ACHN (cell line): ENCODE measurements at places on chromosomes 7 and 10.
A peak's percentile ranks its signal among the peaks of the same experiment; 100 is the strongest.

DNA sequence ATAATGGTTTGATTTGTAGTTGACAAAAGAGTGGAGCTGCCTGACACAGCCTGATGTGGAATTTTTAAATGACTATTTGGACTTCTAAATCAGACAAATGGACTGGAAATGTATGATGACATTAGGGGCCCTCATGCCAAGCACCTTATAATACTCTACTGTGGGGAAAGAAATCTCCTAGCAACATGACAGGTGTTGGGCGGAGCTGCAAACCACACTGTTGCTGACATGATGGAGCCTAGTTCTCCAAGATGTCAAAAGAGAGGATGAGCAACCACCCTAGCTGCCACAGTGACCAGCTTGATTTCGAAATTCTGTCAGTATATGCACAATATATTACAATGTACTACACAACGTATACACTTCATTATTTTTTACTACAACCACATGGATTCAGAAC lies 65.8 kb downstream of the RHOBTB1 start:
- no peak for DNase-seq

DNA sequence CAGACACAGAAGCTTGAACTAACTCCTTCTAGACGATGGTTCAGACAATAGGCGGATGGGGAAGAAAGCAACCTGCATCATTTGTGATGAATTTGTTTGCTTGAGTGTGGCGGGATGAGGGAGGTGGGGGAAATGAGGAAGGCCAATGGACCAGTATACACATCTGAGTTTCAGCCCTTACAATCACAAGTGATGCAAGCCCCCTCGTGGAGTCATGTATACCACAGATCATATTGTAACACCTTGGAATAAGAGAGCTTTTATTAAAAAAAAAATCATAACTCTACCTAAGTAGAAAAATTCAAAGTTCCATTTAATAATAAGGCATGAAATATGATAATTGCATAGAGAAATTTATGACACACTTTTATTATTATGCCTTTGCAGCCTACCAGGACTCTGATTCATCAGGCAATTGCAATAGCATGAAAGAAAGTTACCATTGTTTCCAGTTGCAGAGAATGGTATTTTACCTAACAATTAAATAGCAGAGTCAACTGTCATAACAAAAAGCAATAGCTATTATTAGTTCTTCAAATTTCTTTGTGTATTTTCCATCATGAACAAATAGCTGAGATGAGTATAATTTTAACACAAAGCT lies 230.2 kb upstream of the AKR1E2 start:
- DNase-seq = no peak

DNA sequence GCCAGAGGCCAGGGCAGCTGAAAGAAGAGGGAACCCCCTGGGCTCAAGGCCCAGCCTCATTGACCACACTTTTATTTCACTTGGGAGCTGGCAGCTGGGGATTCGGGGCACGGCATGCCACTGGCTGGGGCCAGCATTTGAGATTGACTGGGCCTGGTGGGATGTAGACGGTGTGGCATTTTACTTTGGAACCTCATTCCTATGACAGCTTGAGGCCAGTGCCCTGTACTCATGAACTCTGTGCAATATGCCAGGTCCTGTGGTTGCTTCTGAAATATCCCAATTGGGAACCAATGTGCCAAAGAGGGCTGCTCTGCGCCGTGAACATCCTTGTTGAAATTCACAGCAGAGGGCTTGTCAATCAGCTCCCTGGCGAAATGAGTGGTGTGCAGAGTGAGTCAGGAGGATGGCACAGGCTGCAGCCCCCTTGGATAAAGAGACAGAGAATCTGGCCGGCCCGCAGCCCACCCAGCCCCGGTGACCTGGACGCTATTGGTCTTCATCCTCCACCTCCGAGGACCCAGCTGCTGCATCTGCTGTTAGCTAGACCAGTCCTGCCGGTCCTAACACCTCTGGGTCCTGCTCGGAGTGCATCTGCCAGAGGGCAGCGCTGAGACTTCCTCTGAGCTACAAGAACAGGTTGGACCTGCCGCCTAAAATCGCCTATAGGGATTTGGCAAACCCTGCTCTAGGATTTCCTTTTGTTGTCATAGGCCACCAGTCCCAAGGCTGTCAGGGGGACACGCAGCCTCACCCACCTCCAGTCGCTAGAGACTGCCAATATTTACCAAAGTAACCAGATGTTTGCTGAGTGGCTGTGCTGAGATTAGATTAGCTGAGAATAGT lies 58.0 kb downstream of the PRKAG2 start:
- no peak for DNase-seq

DNA sequence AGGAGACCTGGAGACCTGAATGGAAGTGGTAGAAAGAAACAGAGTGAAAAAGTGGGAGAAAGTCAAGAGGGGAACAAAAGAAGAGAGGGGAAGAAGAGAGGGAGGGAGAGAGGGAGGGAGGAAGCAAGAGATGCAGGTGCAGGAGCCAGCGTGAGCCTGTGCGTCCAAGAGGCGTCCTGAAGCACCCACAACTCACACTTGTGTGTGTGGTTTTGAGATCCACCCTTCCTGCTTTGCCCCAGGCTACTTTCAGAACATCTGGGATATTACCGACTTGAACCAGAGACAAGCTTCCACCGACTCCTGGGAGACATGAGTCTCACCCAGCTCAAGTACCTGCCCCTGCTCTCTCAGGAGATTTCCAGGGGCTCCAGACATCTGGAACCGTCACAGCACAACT lies 9.8 kb downstream of the AFAP1L2 start:
- no peak for DNase-seq

GRCh38 chr7:2819954-2820397 lies 24.1 kb downstream of the GNA12 start:
- no peak for DNase-seq

- no peak for DNase-seq
Measured at GRCh38 chr10:116056445-116057293, 216.3 kb downstream of the GFRA1 start.

DNA sequence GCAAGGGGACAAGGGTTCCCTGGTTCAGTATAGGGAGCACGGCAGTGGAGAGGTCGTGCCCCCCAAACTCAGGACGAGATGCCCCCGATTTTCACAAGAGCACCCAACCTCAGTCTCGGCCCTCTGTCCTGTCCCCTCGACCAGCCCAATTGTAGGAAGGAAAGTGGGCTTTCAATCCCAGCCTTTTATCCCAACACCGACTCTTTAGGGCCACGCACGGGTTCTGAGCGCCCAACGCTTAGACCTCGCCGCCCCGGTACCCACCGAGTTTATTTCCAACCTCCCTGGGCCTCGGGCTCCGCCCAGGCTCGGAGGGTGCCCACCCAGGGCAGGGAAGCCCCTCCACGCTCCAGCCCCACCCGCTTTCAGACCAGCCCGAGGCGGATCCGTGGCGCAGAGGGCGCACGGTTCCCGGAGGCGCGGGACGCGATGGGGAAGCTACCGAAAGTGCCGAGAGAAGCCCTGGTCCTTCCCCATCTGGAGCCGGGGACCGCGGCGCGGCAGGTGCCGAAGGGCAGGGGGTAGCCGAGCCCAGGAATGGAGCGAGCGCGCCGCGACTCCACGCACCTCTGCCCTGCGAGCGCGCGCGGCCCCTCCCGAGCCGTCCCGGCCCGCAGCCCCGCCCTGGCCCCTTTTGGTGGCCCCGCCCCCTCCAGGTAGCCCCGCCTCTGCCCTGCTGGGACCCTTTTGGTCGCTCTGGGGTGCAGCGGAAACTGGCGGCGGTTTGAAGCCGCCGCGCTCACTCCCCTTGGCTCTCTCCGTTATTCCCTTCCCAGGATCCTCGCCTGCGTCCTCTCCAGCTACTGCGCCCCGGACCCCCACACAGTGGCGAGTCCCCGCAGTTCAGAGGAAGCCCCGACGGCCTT lies 20.4 kb downstream of the GRID2IP start:
- DNase-seq = no peak

DNA sequence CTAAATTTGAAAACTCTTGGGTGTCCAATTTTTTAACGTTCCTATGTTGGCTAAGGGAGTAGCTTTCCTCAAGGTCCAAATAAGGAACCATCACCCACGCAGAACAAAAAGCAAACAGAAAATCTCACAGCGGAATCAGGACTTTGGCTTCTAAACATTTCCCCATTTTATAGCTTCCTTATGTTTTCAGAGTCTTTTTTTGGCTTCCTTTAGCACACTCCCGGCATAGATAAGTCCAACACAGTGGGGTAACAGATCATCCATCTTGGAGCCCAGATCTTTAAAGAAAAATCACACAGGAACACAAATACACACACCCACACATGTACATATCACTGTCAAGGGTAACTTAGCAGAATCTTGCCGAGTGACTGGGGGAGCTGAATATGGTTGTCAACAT lies 4.2 kb upstream of the TCF7L2 start:
- no peak for DNase-seq

- DNase-seq = no peak
Measured at GRCh38 chr7:134083766-134084487, 43.2 kb upstream of the LRGUK start.

- DNase-seq = peak; percentile 78
Measured at GRCh38 chr10:29160150-29160617, 128.7 kb upstream of the LYZL1 start.

- DNase-seq = no peak
Measured at GRCh38 chr7:741850-742249, 14.8 kb upstream of the PRKAR1B start.

- DNase-seq = no peak
Measured at GRCh38 chr7:75039709-75040108, 33.9 kb downstream of the RCC1L start.

GRCh38 chr10:79088613-79089355 lies 20.0 kb downstream of the ZMIZ1 start:
- DNase-seq = no peak

DNA sequence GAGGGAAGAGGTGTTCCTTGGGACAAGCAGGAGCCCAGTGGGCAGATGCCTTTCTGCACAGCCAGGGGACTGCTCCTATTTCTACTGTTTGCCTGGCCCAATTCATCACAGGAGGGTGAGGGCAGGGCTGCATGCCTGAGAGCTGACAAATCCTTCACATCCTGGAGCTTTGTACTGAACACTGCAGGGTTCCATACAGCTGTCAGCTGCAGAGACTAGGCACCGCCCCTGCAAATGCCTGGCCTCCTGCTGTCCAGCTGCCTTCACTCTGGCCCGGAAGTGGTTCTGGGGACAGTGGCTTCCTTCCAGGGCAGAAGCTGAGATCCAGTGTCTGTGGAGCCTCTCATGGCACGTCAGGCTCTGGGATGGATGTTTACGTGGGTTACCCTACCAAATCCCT lies 470.7 kb downstream of the DNAJB6 start:
- no peak for DNase-seq

DNA sequence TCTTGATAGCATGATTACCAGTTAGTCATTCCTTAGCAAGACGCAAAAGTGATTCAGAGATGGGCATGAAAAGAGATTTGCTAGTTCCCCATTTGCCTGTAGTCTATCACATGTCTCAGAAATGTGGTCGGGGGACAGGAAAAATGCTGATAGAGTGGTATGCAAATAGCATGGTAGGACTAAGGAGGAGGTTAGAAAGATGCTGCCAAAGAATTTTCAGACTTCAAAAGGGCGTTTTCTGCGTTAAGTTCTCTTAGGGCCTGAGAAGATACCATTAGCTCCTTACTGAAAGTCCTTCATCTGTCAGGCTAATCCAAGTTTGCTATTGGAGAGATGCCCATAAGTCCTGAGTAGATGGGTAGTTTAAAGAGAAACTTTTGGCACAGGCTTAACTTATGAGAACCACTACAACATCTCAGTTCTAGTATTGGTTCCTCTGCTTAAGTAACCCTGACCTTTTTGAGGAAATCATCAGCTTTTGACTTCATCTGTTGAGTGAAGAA lies 2.7 kb downstream of the CALD1 start:
- DNase-seq = no peak

- no peak for DNase-seq
Measured at GRCh38 chr7:134485203-134485602, 26.3 kb upstream of the AKR1B1 start.

- DNase-seq = no peak
Measured at GRCh38 chr10:44069573-44069972, 315.3 kb downstream of the CXCL12 start.

DNA sequence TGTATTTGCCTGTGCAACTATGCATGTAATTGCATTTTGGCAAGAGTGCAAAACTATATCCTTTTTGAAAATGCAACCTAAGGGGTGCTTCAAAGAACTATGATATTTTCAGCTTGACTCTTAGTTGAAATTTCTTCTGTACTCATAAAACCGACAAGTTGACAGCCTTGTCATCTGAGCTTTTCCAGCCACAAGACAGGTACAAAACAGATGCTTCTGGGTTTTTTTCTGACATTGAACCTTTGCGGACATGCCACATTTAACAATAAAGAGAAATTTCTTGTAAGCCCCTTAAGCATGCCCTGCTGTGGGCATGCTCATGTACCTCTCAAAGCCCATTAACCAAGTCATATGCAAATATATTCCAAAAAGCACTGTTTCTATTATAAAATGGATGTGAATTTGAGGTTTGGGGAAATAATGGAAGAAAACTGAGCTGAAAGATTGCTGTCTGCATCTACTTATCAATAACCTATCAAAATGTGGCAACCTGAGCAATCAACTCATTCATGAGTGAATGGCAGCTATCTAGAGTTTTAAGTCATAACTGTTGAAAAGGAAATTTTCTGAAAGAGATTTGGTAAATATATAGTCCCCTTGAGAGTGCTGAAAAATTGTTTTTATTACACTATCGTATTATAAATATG lies 1117.0 kb upstream of the LRRTM3 start:
- DNase-seq = no peak

DNA sequence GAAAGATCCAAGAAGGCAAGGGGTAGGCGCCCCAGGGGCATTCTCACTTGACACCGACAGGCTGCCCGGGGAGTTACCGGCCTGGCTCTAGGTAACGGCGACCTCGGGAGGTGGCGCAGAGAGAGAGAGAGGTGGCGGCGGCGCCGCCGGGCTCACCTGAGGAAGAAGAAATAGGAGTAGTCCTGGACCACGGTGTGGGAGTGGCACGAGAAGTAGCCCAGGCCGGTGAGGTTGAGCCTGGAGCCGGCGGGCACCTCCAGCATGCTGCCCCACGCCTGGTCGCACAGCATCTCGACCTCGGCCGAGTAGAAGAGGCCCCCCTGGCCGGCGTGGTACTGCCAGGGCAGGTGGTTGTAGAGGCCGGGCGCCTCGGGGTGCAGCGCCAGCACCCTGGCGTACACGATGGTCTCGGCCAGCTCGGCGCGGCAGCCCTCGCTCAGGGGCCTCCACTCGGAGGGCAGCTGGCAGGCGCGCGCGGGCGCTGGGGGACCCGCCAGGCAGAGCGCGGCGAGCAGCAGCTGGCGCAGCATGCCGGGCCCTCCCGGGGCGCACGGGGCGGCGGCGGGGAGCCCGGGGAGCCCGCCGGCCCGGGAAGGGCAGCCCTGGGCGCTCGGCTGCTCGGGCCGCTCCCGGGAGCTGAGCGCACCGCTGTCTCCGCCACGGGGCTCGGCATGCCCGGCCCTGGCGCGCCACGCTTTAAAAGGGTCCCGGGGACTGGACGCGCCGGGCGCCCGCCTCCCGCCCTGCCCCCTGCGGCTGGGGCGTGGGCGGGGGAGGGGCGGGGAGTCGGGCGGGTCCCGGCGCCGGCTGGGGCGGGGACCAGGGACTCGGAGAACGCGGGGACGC lies at the start of gene CCDC3:
Gene CCDC3 (minus strand): TSS at position 673 of the 846 bp plus-strand sequence. CDS start 143 bp downstream, at position 530.
- peak; percentile 1 for DNase-seq

GRCh38 chr7:28643584-28644340 lies 231.4 kb downstream of the CREB5 start:
- no peak for DNase-seq

- DNase-seq = no peak
Measured at GRCh38 chr10:11798845-11799735, 24.1 kb upstream of the PROSER2 start.

GRCh38 chr10:23088609-23089008 lies 6.8 kb upstream of the MSRB2 start:
- DNase-seq = no peak
